ENCODE measurements at places on chromosomes 4 and X.
A peak's percentile ranks its signal among the peaks of the same experiment; 100 is the strongest.

GRCh38 chrX:103415068-103415467, 38.7 kb downstream of the BEX3 start:
- DNase-seq, result no peak

DNA sequence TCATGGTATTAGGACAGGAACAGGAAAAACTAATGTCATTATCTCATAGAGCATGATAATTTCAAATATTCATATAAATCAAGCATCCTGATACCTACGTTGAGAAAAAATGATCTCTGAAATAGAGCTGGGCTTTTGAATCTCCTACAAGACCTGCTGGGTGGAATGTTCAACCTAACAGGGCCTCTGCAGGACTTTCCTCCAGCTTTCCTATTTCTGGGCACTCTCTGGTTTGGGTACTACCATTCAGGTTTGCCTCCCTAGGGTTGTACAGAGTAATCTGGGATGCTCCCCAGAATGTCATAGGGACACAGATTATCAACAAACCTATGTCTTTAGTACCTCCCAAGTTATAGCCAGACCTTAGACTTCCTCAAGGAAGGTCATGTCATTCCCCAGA, 108.9 kb downstream of the CDS1 start:
- no peak for DNase-seq

GRCh38 chr4:167717495-167717894, 374.8 kb upstream of the ANXA10 start:
- DNase-seq, result no peak

- no peak for DNase-seq
These were observed 114.6 kb downstream of the GC start for GRCh38 chr4:71669291-71669690.

- DNase-seq, result no peak
These were observed 228.1 kb upstream of the ANXA3 start for GRCh38 chr4:78323439-78323838.

DNA sequence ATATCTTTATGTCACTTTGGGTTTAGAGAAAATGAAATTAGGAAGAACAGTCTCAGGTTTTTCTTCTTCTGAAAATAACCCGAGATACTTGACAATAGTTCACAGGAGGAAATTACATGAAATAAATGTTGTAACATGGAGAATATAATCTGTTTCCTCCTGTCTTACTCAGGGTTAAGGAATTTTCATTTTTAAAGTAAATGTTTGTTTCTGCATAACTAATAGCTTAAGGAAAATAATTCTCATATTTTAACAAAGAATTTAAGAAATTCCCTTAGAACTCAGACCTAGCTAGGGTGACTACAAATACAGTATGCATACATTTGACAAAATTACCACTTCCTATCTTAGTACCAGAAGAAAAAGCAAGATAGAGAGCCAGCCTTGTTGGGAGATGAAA, 17.2 kb upstream of the SPRY1 start:
- DNase-seq, result no peak

DNA sequence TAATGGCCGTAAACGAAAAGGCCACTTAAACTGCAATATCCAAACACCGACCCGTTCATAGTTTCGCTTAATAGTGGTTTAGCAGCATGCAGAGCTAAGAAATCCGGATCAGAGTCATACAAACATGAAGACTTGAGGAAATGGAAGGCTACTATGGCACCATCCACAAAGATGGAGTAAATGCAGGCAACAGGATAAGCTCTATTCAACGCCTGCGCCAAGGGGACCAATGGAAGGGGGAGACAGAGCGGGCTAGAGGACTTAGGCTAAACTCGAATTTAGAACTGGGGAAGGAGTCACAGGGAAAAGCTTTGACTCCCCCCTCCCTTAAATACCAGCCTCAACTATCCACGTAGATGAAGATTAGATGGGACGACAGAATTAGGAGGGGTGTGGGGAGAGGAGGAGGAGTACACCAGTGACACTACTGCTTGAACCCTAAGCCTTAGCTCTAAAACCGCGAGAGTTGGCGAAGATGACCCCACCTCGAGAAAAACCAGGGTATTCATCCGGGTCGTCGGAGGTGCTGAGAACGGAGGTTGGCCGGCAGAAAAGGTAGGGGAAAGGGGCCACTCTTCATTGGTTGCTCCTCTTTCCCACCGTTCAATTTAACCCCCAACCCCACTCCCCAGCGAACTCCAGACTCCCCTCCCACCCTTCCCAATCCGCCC, 3.5 kb downstream of the HUWE1 start:
- no peak for DNase-seq

- no peak for DNase-seq
These were observed 17.3 kb downstream of the SMPX start for GRCh38 chrX:21740329-21741274.

DNA sequence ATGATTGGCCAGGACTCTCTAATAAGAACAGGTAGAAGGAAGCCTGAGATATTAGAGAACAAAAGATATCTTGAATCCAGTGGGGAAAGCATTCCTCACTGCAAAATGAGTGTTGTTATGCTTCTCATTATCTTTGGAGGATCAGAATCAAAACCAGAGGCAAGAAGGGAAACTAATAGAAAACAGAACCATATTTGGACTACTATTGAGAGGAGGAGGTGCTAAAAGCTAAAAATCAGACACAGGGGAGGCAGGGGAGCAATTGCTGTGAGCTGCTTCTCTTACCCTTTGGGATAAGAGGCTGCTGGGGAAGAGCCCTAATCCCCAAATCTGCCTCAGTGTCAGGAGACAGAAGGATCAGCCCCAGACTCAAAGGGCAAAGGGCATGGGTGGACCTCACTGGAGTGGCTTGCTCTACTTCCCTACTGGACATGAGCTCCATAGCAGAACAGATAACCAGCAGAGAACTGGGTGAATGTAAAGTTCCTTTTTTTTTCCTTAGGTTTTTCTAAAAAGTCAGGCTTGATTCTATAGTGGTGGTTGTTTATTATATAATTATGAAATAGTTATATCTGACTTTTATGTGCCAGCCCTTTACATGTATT, 60.1 kb downstream of the SEPTIN11 start:
- no peak for DNase-seq

- peak; percentile 34 for DNase-seq
These were observed 7.8 kb upstream of the CHRNA9 start for GRCh38 chr4:40327340-40327739.

- no peak for DNase-seq
These were observed 37.4 kb downstream of the FAM53A start for GRCh38 chr4:1646690-1647089.

DNA sequence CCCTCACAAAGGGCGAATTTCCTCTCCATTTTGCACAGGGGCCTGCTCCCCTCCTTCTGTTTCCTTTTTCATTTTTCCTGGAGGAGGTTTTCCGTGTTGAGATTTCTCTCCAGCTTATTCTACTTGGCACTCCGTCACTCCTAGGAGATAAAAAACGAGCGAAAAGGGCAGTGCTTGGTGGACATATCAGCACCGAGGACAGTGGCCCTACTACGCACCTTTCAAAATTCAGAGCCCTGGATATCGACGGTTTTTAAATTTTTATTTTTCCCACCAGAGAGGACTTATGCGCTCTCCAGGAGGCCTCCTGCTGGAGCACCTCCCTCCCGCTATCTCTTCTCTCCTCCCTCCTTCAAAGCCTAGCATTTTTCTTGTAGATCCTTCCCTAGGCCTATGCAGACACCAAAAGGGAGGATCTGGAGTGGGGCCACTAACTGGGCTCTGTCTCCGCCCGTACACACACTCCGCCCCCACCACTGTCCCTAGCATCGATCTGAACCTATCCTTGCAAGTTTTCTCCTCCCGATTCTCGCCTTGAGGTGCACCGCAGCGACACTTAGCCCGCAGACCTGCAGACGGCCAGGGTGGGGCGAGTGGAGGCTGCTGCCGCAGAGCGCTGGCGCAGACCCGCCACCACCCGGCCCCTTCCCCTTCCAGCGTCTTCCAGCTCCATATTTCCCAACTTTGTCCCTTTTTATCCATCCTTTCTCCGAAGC, 8.5 kb upstream of the TCEAL9 start:
- DNase-seq, result no peak

- no peak for DNase-seq
These were observed 6.3 kb downstream of the PRAF2 start for GRCh38 chrX:49067285-49068120.

- no peak for DNase-seq
These were observed 245.4 kb downstream of the DCLK2 start for GRCh38 chr4:150323406-150324325.

DNA sequence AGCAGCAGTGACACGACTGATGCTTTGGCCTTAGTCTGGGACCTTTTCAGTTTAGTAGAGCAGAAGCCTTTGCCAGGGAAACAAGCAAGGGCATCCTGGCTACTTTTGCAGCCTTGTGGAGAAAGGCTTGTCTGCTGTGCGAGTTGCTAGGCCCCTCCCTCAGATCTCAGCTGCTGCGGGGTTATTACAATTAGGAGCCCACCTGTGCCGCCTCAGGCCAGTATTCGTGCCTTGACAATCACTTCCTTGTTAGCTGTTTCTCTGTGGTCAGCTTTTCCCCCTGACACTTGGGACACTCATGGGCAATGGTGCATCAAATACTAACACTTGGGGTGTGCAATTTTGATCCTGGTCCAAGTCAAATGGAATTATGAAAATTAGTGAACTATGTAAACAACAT, 67.9 kb downstream of the SH2D1A start:
- DNase-seq, result no peak

DNA sequence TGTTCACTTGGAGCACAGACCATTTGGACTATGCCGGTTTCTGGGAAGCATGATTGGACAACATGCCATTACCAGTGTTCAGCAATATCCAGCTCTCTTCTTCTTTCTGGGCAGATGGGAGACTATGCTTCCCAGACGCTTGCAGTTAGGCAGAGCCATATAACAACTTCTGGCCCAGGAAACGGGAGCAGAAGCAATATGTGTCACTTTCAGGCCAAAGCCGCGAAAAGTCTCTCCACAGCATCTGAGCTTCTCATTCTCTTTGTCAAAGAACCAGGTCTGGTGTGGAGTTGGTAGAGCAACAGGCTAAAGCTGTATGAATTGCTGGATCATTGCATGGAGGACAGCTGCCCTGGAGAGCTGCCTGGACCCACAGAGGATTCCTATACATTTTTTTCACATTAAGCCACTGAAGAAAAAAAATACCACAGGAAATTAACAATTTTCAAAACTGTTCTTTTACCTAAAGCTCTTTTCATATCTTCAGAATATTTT, 131.4 kb upstream of the FRG1 start:
- DNase-seq, result no peak

GRCh38 chrX:25144043-25144940, 128.5 kb upstream of the ARX start:
- DNase-seq, result peak; percentile 54

DNA sequence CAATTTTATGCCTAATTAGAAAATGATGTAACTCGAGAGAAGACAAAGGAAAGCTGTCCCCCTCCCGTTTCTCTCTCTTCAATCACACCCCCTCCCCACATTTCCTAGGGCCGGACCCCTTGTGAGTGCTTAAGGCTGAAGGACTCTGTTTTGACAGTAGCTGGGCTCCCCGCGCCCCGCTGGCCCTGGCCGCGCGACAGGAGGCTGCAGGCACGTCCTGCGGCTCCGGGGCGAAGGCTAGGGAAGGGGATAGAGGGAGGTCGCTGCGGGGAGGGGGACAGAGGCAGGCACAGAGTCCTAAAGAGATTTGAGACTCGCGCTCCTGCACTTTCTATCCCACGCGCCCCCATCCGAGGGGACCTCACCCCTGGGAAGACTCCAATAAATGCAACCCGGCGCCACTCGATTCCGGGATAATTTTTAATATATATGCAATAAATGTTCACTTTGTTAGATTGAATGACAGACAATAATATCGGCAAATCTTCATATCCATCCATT, 56.2 kb upstream of the TMEM33 start:
- no peak for DNase-seq

DNA sequence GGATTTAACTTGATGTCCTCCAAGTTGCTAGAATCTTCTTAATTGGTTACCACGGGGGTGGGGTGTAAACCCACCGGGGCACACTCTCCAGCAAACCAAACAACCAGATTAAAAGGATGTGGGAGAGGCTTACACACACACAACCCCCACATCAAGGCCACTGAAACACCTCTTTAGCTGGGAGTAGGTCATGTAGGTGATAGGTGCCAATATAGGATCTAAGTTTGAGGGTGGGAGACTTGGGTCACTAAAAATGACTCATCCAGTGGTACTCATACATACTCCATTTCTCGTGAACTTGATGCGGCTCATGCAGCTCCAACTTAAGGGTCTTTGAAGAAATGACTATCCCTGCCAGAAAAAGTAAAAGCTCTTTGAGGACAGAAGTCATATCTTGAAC, 20.5 kb upstream of the CD40LG start:
- no peak for DNase-seq

GRCh38 chrX:120453985-120454384, 15.1 kb downstream of the LAMP2 start:
- DNase-seq, result no peak

- DNase-seq, result no peak
These were observed 2.5 kb downstream of the GALNT7 start for GRCh38 chr4:173171098-173171497.

- peak; percentile 69 for DNase-seq
These were observed 855 bp downstream of the KLF3 start for GRCh38 chr4:38664706-38665401.

DNA sequence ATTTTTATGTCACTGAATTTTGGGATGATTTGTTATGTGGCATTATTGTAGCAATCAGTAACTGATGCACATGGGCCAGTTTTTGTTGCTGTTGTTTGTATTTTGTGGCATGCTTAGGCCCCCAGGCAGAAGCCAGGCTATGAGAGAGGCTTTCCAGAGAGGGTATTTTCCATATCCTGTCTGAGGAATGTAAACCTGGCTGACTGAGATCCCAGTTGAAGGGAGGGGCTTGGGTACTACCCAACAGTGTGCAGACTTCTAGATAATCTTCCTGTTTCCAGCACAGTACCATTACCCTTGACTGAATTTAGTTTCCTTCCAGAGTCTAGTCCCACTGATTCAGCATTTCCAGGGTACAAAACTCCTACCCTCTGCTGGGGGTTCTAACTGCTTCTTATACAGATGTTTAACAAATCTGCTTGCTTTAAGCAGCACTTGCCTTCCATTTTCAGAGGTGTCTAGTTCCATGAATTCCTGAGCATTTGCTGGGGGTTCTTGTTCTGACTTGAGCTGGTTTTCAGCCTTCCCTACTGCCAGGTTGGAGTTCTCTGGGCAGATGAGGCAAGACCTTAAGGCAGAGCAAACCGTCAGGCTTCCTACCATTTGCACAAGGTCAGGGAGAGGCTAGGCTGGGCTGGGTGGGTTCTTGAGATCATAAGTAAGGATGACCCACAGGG, 104.7 kb upstream of the EGFL6 start:
- no peak for DNase-seq

DNA sequence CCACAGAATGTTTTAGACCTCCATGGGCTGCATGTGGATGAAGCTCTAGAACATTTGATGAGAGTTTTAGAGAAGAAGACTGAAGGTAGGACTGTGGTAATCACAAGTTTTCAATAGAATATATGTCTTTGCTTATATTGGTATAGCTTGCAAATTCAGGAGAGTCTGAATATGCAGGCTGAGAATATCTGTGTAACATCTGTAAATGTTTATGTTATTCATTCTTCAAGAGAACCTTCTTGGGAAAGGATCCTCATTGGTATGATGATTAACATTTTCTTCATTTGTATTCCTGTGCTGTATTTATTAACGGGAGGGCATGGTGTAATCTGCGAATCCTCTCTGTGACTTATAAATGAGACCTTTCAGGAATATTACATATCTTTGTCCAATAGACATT, 52.1 kb upstream of the RHOH start:
- DNase-seq, result no peak
